Psoas muscle (tissue), 8 donors: ENCODE measurements at places on chromosomes 12 and 14. TPM values are rescaled to one million over a fixed set of nuclear protein-coding genes. Genes with fewer than 3 reads are reported as not detected.
A peak's percentile ranks its signal among the peaks of the same experiment; 100 is the strongest.

DNA sequence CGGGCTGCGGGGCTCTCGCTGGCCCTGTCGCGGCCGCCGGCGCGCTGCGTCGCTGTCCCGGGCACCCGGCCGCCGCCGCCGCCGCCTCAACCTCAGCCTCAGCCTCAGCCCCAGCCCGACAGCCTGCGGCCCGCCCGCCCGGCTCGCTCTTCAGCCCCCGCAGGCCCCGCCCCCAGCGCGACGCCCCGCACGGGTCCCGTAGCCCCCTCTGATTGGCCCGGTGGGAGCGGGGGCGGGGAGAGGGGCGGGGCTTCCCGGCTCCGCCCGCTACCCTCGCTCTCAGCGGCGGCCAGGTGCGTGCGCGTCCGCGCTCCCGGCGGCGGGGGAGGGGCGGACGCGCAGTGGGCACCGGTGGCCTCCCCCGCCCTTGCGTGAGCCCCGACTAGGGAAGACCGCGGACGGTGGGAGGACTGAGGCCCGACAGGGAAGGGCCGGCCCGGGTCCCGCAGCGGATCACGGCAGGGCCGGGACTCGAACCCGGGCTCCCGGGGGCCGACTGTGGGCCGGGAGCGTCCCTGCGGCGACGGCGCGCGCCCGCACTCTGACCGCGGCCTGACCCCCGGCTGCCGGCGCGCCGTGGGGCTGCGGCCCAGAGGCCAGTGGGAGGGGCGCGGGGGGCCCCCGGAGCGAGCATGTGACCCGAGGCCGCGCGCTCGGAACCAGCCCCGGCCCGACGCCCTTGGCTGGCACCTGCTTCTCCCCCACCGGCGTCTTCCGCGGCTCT lies at the start of gene PPP1R13B:
Gene PPP1R13B, minus strand, starts transcription at position 125 of the 724 bp plus-strand sequence. CDS start 268 bp downstream, outside the sequence.
- H3K27ac ChIP-seq = peak within 1 kb of the TSS; percentile 86
- no peaks in the 10 kb centered on the region for H3K36me3 ChIP-seq
- H3K4me3 ChIP-seq = peak within 1 kb of the TSS; percentile 85
- DNase-seq = peak; percentile 97
- no peaks in the 10 kb centered on the region for H3K27me3 ChIP-seq

DNA sequence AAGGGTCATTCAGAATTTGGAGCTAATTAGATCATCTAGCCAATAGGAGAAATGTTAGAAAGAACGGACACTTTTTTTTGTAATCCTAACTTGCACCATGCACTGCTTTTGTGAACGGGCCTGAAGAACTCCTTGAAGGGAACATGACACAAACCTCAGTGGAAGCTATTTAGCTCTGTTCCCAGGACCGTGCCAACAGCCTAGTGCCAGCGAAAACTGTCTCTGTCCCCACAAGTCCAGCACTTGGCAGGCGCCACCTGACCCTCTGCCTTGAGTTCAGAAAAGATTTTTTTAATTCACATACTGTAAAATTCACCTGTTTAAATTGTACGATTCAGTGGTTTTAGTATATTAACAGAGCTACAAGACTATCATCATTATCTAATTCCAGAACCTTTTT lies 31.3 kb upstream of the KCNA5 start:
- H3K4me1 ChIP-seq = peaks cover 21% of the 10 kb centered on the region
- H3K36me3 ChIP-seq = no peaks in the 10 kb centered on the region
- H3K27ac ChIP-seq = peak overlapping the region; percentile 60

DNA sequence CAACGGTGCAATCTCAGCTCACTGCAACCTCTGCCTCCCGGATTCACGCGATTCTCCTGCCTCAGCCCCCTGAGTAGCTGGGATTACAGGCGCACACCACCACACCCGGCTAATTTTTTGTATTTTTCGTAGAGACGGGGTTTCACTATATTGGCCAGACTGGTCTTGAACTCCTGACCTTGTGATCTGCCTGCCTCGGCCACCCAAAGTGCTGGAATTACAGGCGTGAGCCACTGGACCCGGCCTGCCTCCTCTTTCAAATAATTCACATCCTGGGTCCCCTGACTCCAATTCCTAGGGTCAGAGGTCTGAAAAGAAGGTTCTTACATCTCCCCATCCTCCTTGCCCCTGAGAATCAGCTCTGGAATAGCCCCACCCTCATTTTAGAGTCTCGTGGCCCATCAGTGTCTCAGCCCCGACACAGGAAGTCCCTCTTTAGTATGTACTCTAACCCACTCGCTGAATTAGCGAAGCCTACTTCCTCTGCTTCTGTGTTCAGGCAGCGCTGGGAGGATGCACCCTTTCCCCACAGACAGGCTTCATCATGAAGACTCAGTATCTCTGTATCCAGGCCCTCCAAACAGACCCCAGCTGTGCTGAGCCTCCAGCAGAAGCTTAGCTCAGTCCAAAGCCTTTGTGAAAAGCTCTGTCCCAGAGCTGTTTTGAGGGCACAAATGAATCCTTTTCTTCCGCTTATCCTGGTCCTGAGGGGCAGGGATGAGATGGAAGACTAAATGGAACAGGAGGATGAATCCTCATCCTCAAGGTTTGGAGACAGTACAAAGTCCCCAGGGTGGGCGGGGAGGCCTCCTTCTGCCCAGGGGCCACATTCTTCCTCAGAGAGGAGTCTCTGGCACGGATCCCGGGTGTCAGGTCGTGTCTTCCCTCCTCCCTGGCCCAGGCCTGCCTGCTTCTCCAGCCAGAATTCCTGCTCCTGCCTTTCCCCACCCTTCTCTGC lies 3.5 kb downstream of the LPAR5 start:
- peaks cover 6% of the 10 kb centered on the region for H3K27me3 ChIP-seq
- no peak for DNase-seq
- H3K27ac ChIP-seq = no peak overlapping the region
- no peak overlapping the region for H3K4me3 ChIP-seq
- no peaks in the 10 kb centered on the region for H3K4me1 ChIP-seq
- H3K36me3 ChIP-seq = no peaks in the 10 kb centered on the region

Gene NTS
- not detected for total RNA-seq

GRCh38 chr12:70826156-70826555 lies 94.4 kb downstream of the PTPRR start:
- H3K36me3 ChIP-seq = no peaks in the 10 kb centered on the region
- H3K27me3 ChIP-seq = no peaks in the 10 kb centered on the region
- DNase-seq = no peak
- H3K4me1 ChIP-seq = no peaks in the 10 kb centered on the region
- H3K27ac ChIP-seq = no peak overlapping the region

- no peak overlapping the region for H3K4me3 ChIP-seq
- H3K4me1 ChIP-seq = no peaks in the 10 kb centered on the region
- H3K27ac ChIP-seq = no peak overlapping the region
- no peaks in the 10 kb centered on the region for H3K27me3 ChIP-seq
Measured at GRCh38 chr12:78149459-78149858, 318.8 kb downstream of the NAV3 start.

DNA sequence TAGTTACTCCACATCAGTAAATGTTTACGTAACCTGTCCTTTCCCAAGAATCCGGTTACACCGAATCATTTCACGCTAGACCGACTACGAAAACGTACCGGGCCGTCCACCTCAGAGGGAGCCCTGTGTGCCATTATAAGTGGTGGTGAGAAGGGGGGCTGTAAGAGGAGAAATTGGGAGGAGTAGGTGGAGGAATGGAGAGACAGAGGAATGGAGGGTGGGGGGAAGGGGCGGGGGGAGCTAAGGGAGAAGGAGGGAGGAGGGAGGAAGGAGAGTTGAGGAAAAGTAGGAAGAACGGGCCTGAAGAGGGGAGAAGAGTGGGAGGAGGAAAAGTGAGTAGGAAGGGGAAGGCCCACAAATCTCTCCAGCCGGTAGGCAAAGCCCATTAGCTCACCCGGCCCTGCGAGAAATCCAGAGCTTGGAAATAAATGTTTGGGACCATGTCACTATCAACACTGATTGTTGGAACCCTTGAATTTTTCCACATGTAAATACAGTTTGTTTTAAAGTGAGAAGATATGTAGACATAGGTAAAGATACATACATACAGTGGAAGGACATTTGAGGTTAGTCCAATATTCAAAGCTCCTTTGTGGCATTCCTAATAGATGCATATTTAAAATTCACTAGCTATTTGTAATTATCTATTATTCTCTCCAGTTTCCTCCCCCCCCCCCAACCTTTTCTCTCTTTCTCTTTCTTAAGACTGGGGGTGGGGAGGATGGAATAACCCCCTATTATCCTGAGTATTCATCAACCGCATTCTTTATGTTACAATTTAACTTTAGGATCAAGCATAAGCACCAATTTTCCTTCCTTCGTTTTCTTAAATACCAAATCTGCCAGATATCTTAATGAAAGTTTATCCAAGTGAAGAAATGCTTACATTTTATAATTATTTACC lies 2.1 kb upstream of the FOXG1 start:
- no peaks in the 10 kb centered on the region for H3K4me1 ChIP-seq
- DNase-seq = no peak
- H3K4me3 ChIP-seq = no peak overlapping the region
- H3K27ac ChIP-seq = no peak overlapping the region
- H3K27me3 ChIP-seq = peaks cover 94% of the 10 kb centered on the region

Gene VDR
- 2.5 TPM for total RNA-seq

Gene PROX2
- total RNA-seq = not detected

Gene BICDL1
- total RNA-seq = not detected

DNA sequence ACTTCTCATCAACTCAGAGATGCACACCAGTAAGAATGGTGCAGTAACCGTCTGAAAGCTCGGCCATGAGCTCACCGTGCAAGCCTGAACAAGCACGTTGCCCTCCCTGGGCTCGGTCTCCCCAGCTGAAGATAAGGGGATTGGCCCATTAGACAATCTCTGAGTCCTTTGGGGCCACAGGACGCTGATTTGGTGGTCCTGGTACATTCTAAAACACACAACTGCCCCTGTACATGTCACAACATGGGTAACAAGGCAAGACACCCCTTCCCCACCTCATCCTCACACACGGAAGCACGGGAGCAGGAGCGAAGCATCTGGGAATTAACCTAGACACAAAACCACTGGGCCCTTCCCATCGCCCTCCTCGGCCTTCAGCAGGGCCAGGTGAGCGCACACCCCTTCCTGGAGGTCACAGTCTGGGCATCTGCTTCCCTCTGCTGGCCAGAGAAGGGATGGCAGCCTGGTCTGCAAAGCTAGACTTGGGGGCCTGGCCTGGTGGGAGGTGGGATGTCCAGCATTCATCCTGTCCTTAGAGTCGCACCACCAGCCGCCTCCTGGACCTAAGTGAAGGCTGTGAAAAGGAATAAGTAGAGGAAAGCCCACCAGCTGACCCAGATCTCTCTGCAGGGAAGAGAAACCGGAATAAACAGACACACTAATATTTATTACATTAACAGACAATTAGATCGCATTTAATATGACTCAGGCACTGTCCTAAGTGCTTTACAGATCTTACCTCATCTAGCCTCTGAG lies 18.9 kb upstream of the SMUG1 start:
- no peak overlapping the region for H3K27ac ChIP-seq
- H3K4me1 ChIP-seq = no peaks in the 10 kb centered on the region
- H3K36me3 ChIP-seq = no peaks in the 10 kb centered on the region

Gene CISTR
- total RNA-seq = not detected

Gene C14orf180
- 0.32 TPM for total RNA-seq

Gene AICDA
- not detected for total RNA-seq

Gene FBLN5
- total RNA-seq = 16.7 TPM

- no peaks in the 10 kb centered on the region for H3K36me3 ChIP-seq
- no peaks in the 10 kb centered on the region for H3K4me1 ChIP-seq
- H3K27ac ChIP-seq = no peak overlapping the region
Measured at GRCh38 chr12:124898923-124899294, 15.5 kb downstream of the UBC start.

GRCh38 chr12:6700646-6701051 lies at the start of gene PIANP:
PIANP (minus strand) TSS chr12:6700815; CDS start chr12:6698061, 2,754 bp downstream.
- H3K27ac ChIP-seq = no peak within 1 kb of the TSS
- H3K27me3 ChIP-seq = peaks cover 34% of the 10 kb centered on the region
- no peaks in the 10 kb centered on the region for H3K36me3 ChIP-seq
- no peaks in the 10 kb centered on the region for H3K4me1 ChIP-seq
- H3K4me3 ChIP-seq = peak within 1 kb of the TSS; percentile 55

DNA sequence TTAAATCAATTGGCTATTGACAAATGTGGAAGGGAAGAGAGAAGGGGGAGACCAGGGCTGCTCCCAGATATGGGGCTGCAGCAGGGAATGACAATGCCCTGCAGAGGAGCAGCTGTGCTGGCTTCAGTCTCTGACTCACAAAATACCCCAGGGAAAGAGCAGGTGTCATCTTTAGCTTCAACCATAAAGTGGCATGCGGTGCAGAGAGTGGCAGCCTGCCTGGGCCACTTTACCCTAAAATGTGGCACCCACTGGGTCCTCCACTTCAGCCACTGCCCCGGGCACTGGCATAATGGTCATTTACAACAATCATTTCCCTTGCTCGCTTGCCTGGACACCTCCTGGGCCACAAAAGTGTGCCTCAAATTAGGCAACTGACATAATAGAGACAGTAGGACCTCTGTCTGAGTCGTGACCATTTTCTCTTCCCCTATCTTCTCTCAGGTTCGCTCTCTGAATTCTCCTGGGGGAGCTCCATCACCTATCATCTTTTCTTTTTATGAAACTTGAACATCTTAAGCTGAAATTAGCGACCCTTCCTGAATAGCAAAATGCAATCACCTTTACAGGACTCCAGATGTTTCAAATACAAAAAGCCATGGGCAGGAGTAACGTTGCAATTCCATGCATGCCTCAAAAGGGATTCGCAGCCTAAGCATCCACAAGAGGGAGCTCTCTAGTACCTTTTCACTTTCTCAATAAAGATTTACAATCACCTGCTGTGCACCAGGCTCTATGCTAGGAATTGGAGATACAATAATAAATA lies 179.9 kb upstream of the ATF7IP start:
- H3K27ac ChIP-seq = no peak overlapping the region
- H3K27me3 ChIP-seq = no peaks in the 10 kb centered on the region
- no peaks in the 10 kb centered on the region for H3K4me1 ChIP-seq
- no peak for DNase-seq
- no peak overlapping the region for H3K4me3 ChIP-seq

DNA sequence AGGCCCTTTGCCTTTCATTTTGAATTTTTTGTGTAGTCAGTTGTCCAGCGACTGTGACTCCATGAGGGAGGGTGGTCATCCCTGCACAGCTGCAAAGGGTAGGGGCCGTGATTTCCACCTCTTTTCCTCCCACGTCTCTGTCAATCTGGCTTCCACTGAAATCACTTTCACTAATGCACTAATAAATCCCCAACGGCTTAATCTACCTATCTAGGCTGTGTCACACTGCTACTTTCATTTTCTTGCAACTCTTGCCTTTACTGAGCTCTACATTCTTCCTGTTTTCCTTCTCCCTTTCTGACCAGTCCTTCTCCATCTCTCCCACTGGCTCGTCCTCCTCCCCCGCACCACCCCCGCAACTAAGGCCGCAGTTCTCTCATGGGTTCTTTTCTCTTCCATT lies 212.3 kb upstream of the FOXN3 start:
- H3K4me3 ChIP-seq = no peak overlapping the region
- H3K4me1 ChIP-seq = peaks cover 12% of the 10 kb centered on the region
- no peak overlapping the region for H3K27ac ChIP-seq
- no peaks in the 10 kb centered on the region for H3K27me3 ChIP-seq

GRCh38 chr14:71488703-71489191 lies 443.5 kb upstream of the RGS6 start:
- no peaks in the 10 kb centered on the region for H3K27me3 ChIP-seq
- H3K27ac ChIP-seq = no peak overlapping the region
- no peak for DNase-seq
- H3K36me3 ChIP-seq = no peaks in the 10 kb centered on the region

Gene GPR84
- not detected for total RNA-seq

- H3K4me3 ChIP-seq = no peak overlapping the region
- H3K27ac ChIP-seq = no peak overlapping the region
- no peak for DNase-seq
- no peaks in the 10 kb centered on the region for H3K27me3 ChIP-seq
- H3K4me1 ChIP-seq = no peaks in the 10 kb centered on the region
Measured at GRCh38 chr12:58757422-58757821, 162.9 kb downstream of the LRIG3 start.

Gene NKX2-1
- not detected for total RNA-seq
